ENCODE measurements at places on chromosomes 1 and 21. TPM values are rescaled to one million over a fixed set of nuclear protein-coding genes. Genes with fewer than 3 reads are reported as not detected.

The FCGR1A gene
- not detected for total RNA-seq

The TDRD5 gene
- total RNA-seq = not detected

The NCAM2 gene
- 10.0 TPM for total RNA-seq

The DYRK1A gene
- total RNA-seq = 83.6 TPM

The ODR4 gene
- total RNA-seq = 22.2 TPM

The SNRPE gene
- 49.4 TPM for total RNA-seq

The CCDC27 gene
- total RNA-seq = not detected

The ALG14 gene
- 1.7 TPM for total RNA-seq

The FAM167B gene
- 30.3 TPM for total RNA-seq

The SPATA17 gene
- total RNA-seq = 1.7 TPM

The PTGFRN gene
- 42.0 TPM for total RNA-seq

The ICOSLG gene
- total RNA-seq = 0.36 TPM

The TARS2 gene
- 28.9 TPM for total RNA-seq

The CR1L gene
- total RNA-seq = not detected

The EEIG2 gene
- total RNA-seq = 51.6 TPM

The VWA5B1 gene
- not detected for total RNA-seq

The GPR37L1 gene
- not detected for total RNA-seq

The SLC1A7 gene
- total RNA-seq = not detected

The GIPC2 gene
- under 0.01 TPM for total RNA-seq

The KRTAP11-1 gene
- total RNA-seq = not detected

The PTPN14 gene
- 24.1 TPM for total RNA-seq

The HES3 gene
- not detected for total RNA-seq

The FCGR3A gene
- total RNA-seq = not detected

The KCND3 gene
- total RNA-seq = under 0.01 TPM

The TBX15 gene
- total RNA-seq = 0.73 TPM

Data from melanocyte of skin (primary cell).